ENCODE measurements at places on chromosomes 7 and 10. TPM values are rescaled to one million over a fixed set of nuclear protein-coding genes. Genes with fewer than 3 reads are reported as not detected.

DNA sequence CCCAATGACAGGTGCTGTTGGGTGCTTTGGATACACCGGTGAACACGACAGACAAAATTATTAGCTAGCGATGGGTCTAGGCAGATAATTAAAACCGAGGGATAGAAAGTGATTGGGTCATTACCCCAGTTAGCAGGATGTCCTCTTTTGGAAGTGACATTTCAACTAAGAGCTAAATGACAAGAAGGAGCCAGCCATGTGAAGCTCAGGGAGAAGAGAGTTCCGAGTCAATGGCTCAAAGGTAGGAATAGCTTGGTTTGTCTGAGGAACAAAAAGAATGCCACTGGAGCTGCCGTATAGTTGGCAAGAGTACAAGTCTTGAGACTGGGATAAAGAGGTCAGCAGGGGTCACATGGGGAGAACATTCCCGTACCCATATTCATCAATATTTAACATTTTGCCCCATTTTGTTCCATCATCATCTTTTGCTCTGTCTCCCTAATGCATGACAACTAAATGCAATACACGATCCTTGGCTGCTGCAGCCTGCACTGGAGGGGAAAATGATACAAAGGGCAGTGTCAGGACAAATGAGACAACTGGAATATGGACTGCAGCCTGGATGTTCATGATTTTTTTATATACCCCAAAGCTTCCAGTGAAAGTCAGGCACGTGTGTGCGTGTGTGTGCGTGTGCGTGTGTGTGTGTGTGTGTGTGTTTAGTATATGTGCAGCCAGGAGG lies 115.7 kb downstream of the ICA1 start:
- no peaks in the 10 kb centered on the region for H3K36me3 ChIP-seq
- no peak overlapping the region for H3K4me3 ChIP-seq
- no peak for DNase-seq
- peaks cover 23% of the 10 kb centered on the region for H3K4me1 ChIP-seq
- H3K27me3 ChIP-seq, result no peaks in the 10 kb centered on the region
- H3K27ac ChIP-seq, result no peak overlapping the region

GRCh38 chr10:80397014-80397413 lies 11.3 kb upstream of the PRXL2A start:
- no peak for DNase-seq
- no peaks in the 10 kb centered on the region for H3K36me3 ChIP-seq
- H3K27ac ChIP-seq, result no peak overlapping the region
- H3K4me3 ChIP-seq, result no peak overlapping the region

GRCh38 chr10:62623223-62623622 lies 181.3 kb upstream of the ADO start:
- H3K4me1 ChIP-seq, result peaks cover 39% of the 10 kb centered on the region
- no peaks in the 10 kb centered on the region for H3K36me3 ChIP-seq
- H3K27me3 ChIP-seq, result peaks cover 6% of the 10 kb centered on the region
- H3K27ac ChIP-seq, result no peak overlapping the region
- H3K4me3 ChIP-seq, result no peak overlapping the region
- no peak for DNase-seq

DNA sequence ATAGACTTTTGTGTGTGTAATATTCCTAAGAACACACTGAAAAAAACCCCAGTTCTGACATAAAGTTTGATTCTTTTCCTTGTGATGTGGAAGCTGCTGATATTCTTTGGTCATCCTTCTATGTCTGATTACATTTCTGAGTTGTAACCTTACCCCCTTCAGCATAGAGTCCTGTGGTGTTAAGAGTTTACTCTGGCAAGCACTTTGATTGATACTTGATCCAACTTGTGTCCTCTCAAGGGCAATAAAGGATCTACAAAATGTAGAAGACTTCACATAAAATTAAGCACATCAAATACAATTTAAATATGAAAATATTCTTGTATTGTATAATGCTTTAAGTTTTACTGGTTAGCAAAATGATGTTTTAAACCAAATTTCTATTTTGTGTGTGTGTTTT lies 221.7 kb upstream of the DKK1 start:
- no peaks in the 10 kb centered on the region for H3K36me3 ChIP-seq
- H3K27ac ChIP-seq, result no peak overlapping the region
- H3K27me3 ChIP-seq, result no peaks in the 10 kb centered on the region

DNA sequence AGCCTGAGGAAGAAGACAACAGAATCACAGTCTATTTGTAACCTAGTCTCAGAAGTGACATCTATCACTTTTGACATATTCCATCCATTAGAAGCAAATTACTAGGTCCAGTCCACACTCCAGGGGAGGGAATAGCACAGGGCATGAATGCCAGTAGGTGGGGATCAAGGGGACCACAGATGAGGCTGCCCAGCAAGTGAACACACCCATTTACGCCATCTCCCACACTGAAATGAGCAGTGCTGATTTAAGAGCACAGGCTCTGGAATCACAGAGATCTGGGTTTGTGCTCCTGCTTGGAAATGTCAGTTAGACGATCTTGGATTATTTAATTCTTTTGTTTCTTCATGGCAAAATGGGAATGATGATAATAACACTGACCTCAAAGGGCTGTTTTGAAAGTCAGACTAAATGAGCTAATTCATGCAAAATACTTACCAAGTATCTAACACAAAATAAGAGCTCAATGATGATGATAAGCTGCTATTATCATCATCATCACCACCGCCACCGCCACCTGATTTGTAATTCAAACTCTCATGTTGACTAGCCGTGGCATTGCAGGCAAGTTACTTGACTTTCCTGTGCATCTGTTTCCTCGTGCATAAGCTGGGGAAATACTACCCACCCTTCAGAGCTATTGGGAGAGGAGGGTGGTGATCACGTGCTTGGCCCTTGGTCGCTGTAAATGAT lies 138.9 kb upstream of the KLF14 start:
- no peaks in the 10 kb centered on the region for H3K27me3 ChIP-seq
- H3K27ac ChIP-seq, result peak overlapping the region; percentile 9
- peaks cover 57% of the 10 kb centered on the region for H3K36me3 ChIP-seq
- H3K4me1 ChIP-seq, result peaks cover 17% of the 10 kb centered on the region
- no peak overlapping the region for H3K4me3 ChIP-seq

- H3K27ac ChIP-seq, result no peak overlapping the region
- H3K4me3 ChIP-seq, result no peak overlapping the region
- no peaks in the 10 kb centered on the region for H3K36me3 ChIP-seq
- peaks cover 28% of the 10 kb centered on the region for H3K4me1 ChIP-seq
- H3K27me3 ChIP-seq, result peaks cover 18% of the 10 kb centered on the region
Observed at GRCh38 chr10:86752311-86752710, 4.1 kb upstream of the BMPR1A start.

GRCh38 chr7:6530626-6531491 lies 20.4 kb downstream of the GRID2IP start:
- no peak for DNase-seq
- no peaks in the 10 kb centered on the region for H3K36me3 ChIP-seq
- peaks cover 51% of the 10 kb centered on the region for H3K27me3 ChIP-seq
- H3K4me1 ChIP-seq, result peaks cover 7% of the 10 kb centered on the region

DNA sequence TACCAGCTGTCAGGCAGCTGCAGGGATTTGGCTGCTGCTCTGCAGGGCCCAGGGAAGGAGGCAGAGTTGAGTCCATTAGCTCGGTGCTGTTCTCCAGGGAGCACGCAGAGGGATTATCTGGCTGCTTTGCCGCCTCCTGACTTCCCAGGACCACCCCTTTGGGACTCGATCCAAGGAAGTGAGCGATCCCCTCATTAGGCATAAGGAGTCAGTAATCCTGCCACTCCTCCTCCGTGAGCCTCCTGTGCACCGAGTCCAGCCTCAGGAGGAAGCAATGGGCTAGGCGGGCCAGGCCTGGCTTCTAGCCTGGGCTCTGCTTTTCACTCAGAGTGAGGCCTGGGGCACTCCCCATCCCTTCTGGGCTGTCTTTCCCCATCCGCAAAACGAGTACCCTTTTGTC lies 417.9 kb downstream of the RPS24 start:
- peaks cover 4% of the 10 kb centered on the region for H3K27me3 ChIP-seq
- H3K4me1 ChIP-seq, result no peaks in the 10 kb centered on the region
- no peak overlapping the region for H3K4me3 ChIP-seq
- no peak for DNase-seq
- H3K36me3 ChIP-seq, result no peaks in the 10 kb centered on the region
- H3K27ac ChIP-seq, result no peak overlapping the region

- H3K36me3 ChIP-seq, result no peaks in the 10 kb centered on the region
- no peak overlapping the region for H3K4me3 ChIP-seq
- no peak for DNase-seq
- H3K27me3 ChIP-seq, result no peaks in the 10 kb centered on the region
Observed at GRCh38 chr10:96971324-96971723, 139.2 kb downstream of the LCOR start.

DNA sequence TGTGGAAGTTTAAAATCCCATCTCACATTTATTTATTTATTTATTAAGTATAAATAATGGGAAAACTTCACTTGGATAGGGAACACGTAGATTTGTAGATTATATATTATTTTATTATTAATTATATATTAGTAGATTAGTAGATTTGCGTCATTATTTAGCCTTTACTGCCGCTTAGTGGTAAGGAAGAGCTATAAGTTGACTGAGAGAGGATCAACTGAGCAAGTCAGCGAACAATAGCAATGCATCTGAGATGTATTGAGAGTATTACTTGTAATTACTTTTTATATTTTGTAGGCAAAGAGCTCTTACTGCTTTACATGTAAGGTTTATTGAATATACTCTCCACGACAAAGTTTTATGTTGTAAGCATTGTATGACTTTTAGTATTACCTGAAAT lies 244.5 kb upstream of the ANKRD30A start:
- H3K36me3 ChIP-seq, result no peaks in the 10 kb centered on the region
- no peaks in the 10 kb centered on the region for H3K27me3 ChIP-seq
- H3K4me3 ChIP-seq, result no peak overlapping the region
- DNase-seq, result no peak
- no peaks in the 10 kb centered on the region for H3K4me1 ChIP-seq
- H3K27ac ChIP-seq, result no peak overlapping the region

GRCh38 chr10:114684822-114685209 lies 26.7 kb upstream of the ABLIM1 start:
- no peak overlapping the region for H3K4me3 ChIP-seq
- H3K27ac ChIP-seq, result no peak overlapping the region
- H3K4me1 ChIP-seq, result no peaks in the 10 kb centered on the region
- DNase-seq, result no peak

DNA sequence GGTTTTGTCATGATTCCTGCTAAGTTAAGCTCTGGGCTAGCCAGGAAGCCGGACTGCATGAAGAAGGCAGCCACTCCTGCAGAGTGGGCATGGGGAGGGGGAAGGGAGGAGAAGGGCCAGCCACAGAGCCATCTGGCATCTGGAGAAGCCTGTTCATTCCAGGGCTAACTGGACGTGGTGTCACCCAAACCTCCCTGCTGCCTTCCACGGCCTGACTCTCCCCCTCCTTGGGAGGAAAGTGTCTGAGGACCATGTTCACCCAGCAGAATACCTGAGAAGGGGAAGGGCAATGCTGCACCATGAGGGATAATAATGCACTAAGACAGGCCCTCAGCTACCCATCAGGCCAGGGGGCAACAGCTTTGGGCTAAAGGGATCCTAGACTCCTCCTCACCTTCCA lies 15.4 kb downstream of the AQP1 start:
- no peaks in the 10 kb centered on the region for H3K4me1 ChIP-seq
- H3K4me3 ChIP-seq, result no peak overlapping the region
- H3K27me3 ChIP-seq, result no peaks in the 10 kb centered on the region
- no peaks in the 10 kb centered on the region for H3K36me3 ChIP-seq

GRCh38 chr7:70017357-70017756 lies 419.1 kb downstream of the AUTS2 start:
- no peak overlapping the region for H3K27ac ChIP-seq
- DNase-seq, result no peak
- H3K4me1 ChIP-seq, result no peaks in the 10 kb centered on the region
- peaks cover 2% of the 10 kb centered on the region for H3K27me3 ChIP-seq
- no peak overlapping the region for H3K4me3 ChIP-seq
- no peaks in the 10 kb centered on the region for H3K36me3 ChIP-seq

DNA sequence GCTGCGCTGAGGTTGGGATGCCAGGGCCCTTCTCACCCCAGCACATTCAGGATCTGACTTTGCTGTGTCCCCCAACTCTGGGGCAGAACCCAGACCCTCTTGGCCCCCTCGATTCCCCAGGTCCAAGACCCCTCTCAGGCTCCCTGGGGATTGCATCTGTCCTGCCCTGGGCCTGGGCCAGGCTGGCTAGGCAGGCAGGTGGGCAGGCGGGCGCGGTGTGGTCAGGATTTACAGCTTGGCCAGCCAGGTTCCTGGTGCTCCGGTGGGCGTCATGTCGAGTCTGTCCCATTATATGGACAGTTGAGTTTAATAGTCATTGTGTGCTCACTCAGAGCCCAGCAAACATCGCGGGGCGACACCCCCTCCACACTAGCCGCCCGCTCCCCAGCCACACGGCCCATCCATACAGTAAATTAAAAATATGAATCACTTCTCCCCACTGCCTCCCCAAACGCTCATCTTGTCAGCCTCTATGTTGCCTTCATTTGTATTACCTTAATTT lies 23.5 kb downstream of the POLL start:
- peaks cover 52% of the 10 kb centered on the region for H3K27me3 ChIP-seq
- no peaks in the 10 kb centered on the region for H3K4me1 ChIP-seq
- H3K27ac ChIP-seq, result no peak overlapping the region
- no peak for DNase-seq
- no peaks in the 10 kb centered on the region for H3K36me3 ChIP-seq

DNA sequence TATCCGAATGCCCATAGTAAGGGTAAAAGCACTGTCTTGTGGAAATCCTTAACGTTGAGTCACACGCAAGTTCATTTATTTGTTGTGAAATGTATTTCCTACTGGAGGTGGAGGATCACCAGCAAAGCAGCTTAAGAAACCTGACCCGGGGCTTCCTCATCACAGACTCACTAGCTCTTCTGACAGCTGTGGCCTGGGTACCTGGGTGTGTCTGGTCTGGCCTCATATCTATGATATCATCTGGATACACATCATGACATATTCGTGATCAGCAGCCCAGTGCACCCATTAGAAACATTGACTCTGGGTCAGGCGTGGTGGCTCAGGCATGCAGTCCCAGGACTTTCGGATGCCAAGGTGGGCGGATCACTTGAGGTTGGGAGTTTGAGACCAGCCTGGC lies 8.8 kb downstream of the DRGX start:
- no peaks in the 10 kb centered on the region for H3K4me1 ChIP-seq
- no peaks in the 10 kb centered on the region for H3K36me3 ChIP-seq
- H3K4me3 ChIP-seq, result no peak overlapping the region
- peaks cover 14% of the 10 kb centered on the region for H3K27me3 ChIP-seq

- H3K4me1 ChIP-seq, result peaks cover 4% of the 10 kb centered on the region
- no peaks in the 10 kb centered on the region for H3K36me3 ChIP-seq
- peaks cover 17% of the 10 kb centered on the region for H3K27me3 ChIP-seq
- no peak overlapping the region for H3K4me3 ChIP-seq
Observed at GRCh38 chr10:14487488-14487883, 156.8 kb upstream of the FRMD4A start.

Gene TMEM130
- 0.42 TPM for total RNA-seq

Gene BHLHA15
- total RNA-seq, result 0.57 TPM

Gene C10orf53
- not detected for total RNA-seq

Gene WNT16
- total RNA-seq, result not detected

Gene CCL24
- not detected for total RNA-seq

Gene FOXP2
- total RNA-seq, result not detected

All from activated T-helper 1 cell treated with anti-CD3 and anti-CD28 coated beads, Interleukin-12 subunit alpha, Interleukin-12 subunit beta, Interleukin-2, Interleukin-4 antibody, amounts not matched to agents 30 ng/mL and 10 ng/mL and 1 ng/mL, durations not matched to agents 14 hours and 24 hours and 36 hours (primary cell).